ENCODE measurements at places on chromosomes 2 and 18.

GRCh38 chr2:197259470-197259999 lies 51.0 kb downstream of the ANKRD44 start:
- DNase-seq = no peak

- no peak for DNase-seq
Measured at GRCh38 chr2:33058716-33059470, 112.1 kb downstream of the LTBP1 start.

DNA sequence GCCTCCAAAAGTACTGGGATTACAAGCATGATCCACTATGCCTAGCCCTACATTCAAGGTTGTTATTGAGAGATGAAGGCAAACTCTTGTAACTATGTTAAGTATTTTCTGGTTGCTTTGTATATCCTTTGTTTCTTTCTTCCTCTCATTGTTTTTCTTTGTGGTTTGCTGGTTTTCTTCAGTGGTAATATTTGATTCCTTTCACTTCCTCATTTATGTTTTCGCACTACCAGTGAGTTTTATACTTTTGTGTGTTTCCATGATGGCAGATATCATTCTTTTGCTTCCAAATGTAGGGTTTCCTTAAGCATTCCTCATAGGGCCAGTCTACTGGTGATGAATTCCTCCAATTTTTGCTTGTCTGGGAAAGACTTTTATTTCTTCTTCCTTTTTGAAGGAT lies 90.2 kb downstream of the NCK2 start:
- DNase-seq = no peak

GRCh38 chr2:152376385-152376784 lies 41.4 kb downstream of the FMNL2 start:
- no peak for DNase-seq

DNA sequence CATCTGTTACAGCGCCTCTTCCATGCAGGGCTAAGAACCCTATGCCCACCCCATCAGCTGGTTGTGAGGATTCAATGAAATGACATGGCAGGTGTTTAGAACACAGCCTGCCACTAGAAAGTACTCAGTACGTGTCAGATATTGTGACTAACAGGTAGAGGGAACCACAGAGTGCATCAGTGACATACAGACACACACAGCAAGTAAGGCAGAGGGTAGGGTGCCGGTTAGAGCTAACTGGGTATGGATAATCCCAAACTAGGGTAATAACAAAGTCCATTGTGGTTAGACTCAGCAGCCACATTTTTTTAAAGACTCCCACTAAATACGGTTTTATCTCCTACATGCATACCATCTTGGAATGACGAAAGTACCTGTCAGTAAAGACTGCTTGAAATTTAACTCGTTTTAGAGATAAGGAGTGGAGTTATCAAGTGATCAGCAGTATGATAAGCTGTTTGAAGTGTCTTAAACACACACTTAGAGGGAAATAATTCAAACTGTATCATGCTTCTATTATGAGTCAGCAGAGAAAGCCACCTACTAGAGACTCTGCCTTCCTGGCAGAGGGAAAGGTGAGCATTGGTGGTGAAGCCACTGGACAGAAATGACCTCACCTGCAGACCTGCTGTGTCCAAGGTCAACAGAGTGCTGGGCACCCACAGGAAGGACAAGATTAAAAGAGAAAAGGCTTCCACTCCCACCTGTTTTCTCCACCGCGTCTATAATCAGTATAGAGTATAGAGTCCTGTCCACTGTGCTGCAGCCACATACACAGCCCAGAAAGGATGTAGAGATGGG lies 20.6 kb downstream of the MPPE1 start:
- DNase-seq = no peak

DNA sequence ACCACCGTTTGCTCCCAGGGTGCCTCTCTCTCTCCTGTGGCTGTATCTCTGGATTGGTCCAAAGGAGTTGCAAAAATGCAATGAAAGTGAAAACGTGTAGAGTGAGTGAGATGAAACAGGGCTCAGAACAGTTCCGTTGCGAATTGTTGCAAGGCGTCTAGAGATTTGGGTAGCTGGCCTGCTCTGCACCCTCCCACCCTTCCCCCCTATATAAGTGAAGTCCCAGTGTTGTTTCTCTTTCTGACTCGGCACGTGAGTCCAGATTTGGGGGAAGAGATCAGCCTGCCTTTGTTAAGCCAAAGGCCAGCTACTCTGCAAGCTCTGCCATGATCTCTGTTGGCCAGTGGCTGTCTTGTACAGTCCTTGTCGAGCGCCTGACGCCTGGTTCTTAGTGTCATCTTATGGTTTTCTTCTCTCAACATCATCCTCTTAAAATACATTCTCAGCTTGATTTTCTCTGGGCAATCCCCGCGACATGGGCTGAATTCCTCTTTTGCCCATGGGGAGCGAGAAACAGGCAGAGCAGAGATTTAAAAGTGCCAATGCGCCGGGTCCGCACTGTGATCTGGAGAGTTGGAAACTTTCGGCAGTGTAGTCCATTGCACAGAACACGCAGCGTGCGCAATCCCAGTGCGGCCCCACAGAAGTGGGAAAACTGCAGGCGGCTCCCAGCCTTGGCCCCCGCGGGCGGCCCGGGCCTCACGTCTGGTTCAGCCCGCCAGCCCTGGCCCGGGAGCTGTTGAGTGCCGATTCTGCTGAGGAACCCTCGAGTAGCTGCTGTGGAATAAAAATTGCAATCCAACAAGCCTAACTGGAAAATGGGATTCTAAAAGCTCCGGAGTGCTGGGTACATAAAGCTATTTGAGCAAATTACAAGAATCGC lies 9.3 kb downstream of the MEIS1 start:
- DNase-seq = no peak

- DNase-seq = no peak
Measured at GRCh38 chr2:20573620-20574422, 77.1 kb downstream of the HS1BP3 start.

DNA sequence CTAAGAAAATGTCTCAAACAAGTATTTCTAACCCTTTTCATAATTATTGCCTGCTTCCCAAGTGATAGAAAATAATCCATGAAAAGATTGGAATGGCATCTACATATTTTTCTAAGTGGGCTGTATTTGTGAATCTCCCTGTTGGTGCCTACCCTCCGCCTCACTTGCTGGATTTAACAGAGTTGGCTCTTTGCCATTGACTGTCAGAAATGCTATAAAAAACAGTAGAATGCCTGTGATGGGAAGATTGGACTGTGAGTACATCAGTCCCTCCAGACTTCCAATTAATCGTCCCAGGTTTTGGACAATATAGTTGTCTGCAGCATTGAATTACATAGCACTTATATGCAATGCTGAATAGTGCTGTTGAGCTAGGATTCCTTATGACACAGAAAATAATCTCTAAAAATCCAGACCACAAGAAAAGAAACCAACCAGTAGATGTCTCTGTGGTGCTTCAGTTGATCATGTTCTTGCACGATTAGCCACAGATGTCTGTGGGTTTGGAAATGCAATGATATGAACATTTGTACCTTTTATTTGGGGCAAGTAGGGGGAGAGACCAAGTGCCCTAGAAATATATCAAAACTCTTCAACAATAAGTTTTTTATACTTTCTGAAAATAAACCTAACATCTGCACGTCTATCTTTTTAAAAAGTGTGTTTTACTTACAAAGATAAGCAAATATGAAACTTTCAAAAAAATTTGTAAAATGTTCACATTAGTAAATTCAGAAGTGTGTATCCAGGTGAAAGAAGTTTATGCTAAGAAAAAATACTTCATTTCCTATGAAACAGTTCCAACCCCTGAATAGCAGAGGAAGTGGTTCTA lies 88.5 kb downstream of the DYNAP start:
- DNase-seq = peak; percentile 48

DNA sequence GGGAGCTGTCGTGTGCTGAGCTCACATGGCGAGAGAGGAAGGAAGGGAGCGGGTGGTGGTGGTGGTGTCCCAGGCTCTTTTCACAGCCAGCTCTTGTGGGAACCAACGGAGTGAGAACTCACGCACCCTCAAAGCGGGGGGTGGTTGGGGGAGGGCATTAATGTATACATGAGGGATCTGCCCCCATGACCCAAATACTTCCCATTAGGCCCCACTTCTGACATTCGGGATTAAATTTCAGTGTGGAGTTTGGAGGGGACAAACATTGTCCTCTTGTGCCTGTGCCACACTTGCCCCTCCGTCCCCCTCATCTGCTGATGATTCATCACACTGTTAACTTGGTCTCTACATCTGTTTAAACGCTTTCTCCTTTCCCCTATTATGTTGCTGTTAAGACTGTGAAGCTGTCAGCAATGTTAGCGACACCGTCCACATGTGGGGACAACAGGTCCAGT lies 22.5 kb downstream of the INPP4A start:
- DNase-seq = no peak

GRCh38 chr18:2680216-2680792 lies 24.8 kb downstream of the SMCHD1 start:
- no peak for DNase-seq

DNA sequence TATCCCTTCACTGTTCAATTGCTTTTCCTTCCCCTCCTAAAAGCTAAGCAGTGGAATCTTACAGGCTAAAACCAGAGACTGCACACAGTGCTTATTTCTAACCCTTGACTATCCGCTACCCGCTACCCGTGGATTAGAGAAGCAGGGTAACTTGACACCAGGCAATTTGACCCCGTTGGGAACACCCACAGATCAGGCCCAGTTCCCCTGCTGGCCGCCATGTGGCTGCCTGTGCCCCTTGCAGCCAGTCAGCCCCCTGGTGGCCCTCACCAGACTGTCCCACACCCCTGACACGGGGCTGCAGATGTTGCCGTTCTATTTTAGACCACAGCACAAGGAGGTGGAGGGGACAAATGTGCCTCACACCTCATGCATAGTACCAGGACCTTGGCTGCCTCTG lies 74.8 kb downstream of the TXNL1 start:
- DNase-seq = peak; percentile 14

DNA sequence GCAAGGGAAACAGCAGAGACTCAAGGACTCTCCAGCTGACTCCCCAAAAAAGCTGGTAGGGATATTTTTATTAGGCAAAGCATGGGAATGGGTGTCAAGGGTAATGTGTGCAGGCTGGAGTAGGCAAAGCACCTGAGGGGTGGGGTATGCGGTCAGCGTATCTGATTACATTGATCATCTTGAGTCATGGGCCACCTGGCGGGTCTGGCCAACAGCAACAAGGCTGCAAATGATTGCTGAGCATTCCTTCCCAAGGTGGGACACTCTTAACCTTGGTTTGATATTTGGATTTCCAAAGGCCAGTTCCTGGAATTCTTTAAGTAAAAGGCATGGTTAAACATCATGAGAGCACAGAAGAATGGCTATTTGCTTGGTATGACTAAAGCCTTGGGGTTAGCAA lies 32.6 kb upstream of the CCBE1 start:
- no peak for DNase-seq

DNA sequence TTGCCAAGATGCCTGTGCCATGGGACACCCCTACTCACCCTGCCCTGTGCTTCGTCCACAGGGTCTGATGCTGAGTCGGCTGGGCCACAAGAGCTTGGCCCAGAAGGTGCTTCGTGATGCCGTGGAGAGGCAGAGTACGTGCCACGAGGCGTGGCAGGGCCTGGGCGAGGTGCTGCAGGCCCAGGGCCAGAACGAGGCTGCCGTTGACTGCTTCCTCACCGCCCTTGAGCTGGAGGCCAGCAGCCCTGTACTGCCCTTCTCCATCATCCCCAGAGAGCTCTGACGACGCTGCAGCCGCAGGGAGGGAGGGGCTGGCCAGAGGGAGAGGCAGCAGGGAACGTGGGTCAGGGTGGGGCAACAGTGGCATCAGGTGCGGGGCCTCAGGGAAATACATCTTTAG lies 81.5 kb downstream of the STPG4 start:
- DNase-seq = no peak

DNA sequence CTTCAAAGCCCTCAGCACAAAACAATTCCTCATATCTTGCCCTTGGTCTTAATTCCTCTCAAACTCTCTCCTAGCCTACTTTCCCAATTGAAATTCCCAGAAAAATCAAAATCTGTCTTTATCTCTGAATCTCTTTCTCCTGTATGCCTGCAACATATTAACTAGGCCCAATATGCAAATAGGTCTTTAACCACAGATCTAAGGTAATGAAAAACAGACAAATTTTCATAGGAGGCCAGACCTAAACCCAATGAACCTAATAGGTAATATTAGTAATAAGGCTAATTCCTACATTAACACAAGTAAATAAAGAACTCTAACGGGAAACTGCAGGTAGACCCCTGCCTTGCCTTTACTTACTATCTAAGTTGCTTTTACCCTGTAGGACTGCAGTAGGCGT lies 41.4 kb downstream of the WDR33 start:
- DNase-seq = no peak

GRCh38 chr2:111624411-111625156 lies 259.4 kb downstream of the ANAPC1 start:
- no peak for DNase-seq

DNA sequence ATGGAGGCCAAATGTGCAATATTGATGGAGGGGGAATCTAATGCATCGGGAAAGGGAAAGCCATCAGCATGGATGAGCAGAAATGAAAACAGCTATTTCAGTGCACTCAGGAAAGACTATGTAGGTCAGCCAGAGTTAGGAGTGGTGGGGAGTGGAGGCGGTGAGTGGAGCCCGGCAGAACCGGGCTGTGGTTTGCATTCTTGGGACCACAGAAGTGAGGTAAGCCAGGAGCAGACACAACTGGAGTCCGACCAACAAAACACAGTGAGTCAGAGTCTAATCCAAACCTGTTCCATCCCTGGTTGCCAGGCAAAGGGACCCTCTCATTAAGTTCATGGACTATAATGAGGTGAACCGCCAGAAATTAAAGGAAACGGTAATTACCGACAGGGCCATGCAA lies 61.1 kb upstream of the RAB12 start:
- DNase-seq = no peak

DNA sequence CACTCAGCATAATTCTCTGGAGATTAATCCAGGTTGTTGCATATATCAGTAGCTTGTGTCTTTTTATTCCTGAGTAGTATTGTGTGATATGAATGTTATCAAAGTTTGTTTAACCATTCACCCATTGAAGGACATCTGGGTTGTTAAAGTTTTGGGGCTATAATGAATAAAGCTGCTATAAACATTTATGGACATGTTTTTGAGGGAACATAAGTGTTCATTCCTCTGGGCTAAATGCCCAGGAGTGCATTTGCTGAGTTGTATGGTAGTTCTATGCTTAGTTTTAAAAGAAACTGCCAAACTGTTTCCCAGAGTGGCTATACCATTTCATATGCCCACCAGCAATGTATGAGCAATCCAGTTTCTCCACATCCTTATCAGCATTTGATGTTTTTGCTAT lies 21.8 kb upstream of the KCNJ13 start:
- no peak for DNase-seq

- no peak for DNase-seq
Measured at GRCh38 chr2:106115250-106115649, 78.9 kb downstream of the UXS1 start.

- no peak for DNase-seq
Measured at GRCh38 chr2:29765721-29766120, 155.7 kb downstream of the ALK start.

DNA sequence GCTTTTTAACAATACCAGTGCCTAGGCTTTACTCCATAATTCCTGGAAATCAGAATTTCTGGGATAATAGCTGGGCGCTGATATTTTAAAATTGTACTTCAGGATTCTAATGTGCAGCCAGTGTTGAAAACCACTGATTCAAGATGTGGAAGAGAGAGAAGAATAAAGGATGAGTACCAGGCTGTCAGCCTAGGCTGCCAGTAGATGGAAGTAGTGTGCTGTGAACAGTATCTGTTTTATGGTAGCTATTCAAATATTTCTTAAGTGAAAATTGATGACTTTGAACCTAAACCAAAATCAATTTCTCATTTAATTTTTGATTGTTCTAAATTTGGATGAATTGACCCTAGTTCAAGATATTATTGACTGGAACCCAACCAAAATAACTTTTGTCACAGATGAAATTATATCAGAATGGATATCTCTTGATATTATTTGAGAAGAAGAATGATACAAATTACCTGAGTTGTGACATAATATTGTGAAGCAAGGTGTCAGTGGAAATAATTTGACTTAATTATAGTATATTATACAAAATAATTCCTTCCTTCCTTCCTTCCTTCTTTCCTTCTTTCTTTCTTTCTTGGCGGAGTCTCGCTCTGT lies 88.0 kb downstream of the COMMD1 start:
- peak; percentile 2 for DNase-seq

All from NCI-H748 treated with DMSO at 0.1 percent for 48 hours (cell line).